T follicular helper cell (primary cell): ENCODE measurements at places on chromosomes 6 and 20.
A peak's percentile ranks its signal among the peaks of the same experiment; 100 is the strongest.

- DNase-seq: no peak
These were observed 39.0 kb downstream of the CAP2 start for GRCh38 chr6:17432356-17432755.

- peak; percentile 59 for DNase-seq
These were observed at the start of gene MYBL2 for GRCh38 chr20:43666376-43667328. Gene MYBL2, plus strand, starts transcription at chr20:43667114. Its CDS starts 170 bp downstream, at chr20:43667284.

DNA sequence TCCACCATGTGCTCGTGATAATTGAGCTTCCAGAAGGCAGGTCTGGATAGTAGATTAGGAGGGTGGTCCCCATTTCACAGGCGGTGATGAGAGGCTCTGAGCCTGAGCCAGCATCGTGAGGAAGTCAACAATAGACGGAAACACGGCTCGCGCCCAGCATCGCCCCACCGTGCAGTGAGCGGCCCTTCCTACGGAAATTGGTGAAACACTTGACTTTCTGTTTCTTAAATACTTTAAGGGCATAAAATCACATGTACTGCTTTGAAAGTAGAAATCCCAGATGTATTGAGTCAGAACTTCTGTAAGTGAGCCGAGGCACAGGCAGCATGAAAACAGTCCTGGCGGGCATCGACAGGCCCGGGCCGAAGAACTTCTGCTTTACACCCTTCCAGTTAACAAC lies 4.3 kb upstream of the KIF25 start:
- no peak for DNase-seq

GRCh38 chr6:125302840-125303511 lies 1.2 kb upstream of the HDDC2 start:
- DNase-seq: no peak

DNA sequence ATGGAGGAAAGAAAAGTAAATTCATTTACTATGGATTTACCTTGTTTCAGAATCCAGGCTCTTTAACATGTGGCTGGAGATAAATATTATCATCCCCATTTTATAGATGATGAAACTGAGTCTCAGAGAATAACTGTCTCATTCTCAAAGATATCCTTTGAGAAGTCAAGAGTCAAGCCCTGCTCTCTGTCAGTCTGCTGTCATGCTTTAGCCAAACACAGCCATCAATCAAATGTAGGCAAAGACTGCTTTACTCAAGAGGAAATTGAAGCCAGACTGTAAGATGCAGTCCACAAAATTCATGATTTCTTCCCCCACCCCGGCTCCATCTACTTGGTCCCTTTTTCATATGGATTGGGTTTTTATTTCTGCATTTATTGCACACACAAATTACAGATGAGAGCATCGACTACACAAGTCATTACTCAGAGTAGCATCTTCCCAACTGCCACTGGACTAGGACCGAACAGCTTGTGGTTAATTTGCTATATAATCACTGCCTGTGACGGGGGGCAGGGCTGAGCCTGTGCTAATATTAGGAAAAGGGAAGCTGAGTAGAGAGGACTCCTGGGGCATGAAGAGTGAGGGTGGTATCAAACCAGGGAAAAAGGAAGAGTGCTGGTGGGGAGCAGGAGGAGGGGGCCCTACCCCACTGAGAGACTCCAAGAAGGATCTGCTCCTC lies 102.7 kb upstream of the TOP1 start:
- no peak for DNase-seq

DNA sequence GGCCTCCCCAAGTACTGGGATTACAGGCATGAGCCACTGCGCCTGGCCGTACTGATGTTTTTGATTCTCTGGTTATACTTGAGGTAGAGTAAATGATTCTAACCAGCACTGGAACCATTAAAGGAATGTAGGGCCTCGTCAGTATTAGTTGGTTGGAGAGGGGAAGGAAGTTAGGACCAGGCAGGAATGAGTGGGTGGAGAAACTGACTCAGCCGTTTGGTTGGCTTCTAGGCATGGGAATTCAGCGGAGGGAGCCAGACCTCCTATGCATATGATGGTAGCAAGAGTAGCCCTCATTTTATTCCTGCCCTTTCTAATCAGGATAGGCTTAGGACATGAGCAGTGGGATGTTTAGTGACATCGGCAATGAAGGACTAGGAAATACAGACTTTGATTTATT lies 19.0 kb upstream of the SERINC3 start:
- DNase-seq: no peak

GRCh38 chr20:47652301-47652700 lies 133.0 kb downstream of the SULF2 start:
- DNase-seq: no peak

- DNase-seq: no peak
These were observed 17.4 kb downstream of the MYLK4 start for GRCh38 chr6:2733324-2733723.

DNA sequence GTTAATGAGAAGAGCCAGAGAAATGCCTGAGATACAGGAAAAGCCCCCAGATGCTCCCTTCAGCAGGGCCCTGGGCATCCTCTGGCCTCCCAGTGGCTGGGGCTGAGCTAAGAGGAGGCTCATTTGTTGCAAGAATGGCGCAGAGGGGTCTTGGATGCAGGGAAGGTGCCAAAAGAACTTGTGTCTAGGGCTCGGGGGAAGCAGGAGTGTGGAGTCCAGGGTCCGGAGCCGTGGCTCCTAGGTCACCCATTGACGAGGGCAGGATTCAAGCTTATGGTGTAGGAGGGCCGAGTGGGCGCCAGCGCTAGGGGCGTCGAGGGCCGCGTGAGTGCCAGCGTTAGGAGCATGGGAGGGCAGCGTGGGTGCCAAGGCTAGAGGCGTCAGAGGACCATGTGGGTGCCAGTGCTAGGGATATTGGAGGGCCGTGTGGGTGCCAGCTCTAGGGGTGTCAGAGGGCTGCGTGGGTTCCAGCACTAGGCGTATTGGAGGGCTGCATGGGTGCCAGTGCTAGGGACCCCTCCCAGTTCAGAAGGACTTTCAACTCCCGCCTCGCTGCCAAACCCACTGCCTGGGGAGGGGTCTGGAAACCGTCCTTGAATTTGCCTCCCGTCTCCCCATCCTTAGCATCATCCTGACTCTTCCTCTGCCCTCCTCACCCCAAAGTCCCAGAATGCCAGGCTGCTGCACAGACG lies 250.5 kb upstream of the AFDN start:
- DNase-seq: no peak

- no peak for DNase-seq
These were observed 161.0 kb downstream of the AIG1 start for GRCh38 chr6:143221698-143222097.

- no peak for DNase-seq
These were observed 105.5 kb downstream of the AGPAT4 start for GRCh38 chr6:161168281-161168891.

- no peak for DNase-seq
These were observed 6.5 kb downstream of the PPP1R18 start for GRCh38 chr6:30679765-30680535.

DNA sequence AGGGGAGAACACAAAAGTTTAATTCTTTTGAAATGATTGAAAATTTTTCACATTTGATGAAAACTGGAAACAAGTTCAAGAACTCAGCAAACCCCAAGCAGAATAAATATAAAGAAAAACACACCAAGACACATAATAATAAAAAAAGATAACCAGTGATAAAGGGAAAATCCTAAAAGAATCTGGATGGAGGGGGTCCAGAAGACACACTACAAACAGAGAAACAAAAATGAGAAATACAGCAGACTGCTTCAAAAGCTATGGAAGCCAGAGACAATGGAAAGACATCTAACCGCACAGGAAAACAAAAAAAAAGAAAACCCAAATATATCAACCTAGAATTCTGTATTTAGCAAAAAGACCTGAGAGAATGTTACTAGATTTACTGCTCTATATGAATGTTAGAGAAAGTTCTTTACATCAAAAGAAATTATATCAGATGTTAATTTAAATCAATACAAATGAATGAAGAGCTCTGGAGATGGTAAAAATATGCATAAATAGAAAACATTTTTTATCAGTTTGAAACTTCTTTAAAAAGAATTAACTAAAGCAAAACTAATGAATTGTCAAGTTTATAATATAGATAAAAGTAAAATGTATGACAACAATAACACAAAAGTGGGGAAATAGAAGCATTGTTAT lies 310.7 kb upstream of the PREP start:
- no peak for DNase-seq

DNA sequence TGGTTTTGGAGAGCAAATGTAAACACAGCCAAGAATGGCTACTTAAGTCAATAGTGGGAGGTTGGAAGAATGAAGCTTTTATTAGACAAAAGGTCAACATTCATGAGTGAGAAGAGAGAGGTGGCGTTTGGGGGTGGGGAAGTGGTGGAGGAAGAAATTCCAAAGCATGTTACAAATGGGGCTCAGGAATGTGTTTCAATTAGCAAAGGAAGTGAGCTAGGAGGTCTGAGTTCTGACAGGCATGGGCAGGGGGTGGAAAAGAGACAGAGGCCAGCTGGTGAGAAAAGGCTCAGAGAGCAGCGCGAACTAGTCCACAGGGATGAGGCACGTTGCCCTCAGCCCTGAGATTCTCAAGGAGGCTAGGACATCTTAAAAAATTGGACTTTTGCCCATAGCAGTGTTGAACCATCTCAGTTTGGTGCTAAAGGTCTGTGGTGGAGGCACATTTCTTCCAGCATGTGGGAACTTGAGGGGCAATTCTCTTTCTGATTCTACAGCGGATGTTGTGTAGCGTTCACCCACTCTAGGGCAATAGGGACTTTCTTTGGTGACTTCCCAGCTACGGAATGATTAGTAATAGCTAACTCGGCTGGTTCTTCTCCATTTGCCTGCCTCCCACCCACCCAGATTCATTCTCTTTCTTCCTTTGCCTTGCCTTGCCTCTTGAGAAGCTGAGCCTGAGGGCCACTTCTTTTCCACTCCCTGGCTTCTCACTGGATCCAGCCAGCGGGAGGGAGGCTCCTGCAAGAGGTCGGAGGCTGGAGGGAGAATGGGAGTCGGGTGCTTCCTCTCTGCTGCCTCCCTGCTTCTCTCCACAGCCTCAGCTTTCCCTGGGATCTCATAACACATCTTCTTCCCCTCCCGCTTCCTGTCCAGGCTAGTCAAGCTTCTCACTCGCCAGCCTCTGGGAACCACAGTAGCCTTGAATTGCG lies 45.1 kb upstream of the NEDD9 start:
- DNase-seq: no peak

DNA sequence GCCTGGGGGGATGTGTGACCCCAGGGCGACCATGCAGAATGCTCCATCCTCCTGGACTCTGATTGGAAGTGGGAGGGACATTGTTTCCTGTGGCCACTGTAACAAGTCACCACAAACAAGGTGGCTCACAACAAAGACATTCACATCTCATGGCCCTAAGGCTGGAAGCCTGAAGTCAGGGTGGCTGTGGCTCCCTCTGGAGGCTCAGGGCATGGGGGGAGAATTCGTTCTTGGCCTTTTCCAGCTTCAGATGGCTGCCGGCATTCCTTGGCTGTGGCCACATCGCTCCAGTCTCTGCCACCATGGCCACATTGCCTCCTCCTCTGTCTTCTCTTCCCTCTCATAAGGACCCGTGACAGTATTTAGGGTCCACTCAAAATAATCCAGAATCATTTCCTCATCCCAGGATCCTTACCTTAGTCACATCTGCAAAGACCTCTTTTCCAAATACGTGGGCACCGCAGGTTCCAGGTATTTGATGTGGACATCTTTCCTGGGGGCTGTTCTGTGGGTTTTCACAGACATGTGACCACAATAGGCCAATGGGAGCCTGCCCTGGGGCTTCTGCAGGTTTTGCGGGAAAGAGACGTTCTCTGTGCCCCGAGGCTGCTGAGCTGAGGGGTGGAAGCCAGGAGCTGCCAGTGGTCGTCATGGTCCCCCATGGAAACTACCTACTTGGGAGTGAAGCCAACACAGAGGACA lies 249.3 kb downstream of the PREX1 start:
- DNase-seq: no peak

GRCh38 chr6:157982563-157983405 lies 1.1 kb downstream of the SYNJ2 start:
- DNase-seq: no peak

GRCh38 chr6:69784595-69785377 lies 12.0 kb downstream of the LMBRD1 start:
- DNase-seq: no peak

- no peak for DNase-seq
These were observed 1.2 kb upstream of the GUCA1A start for GRCh38 chr6:42171813-42172581.

GRCh38 chr6:107330168-107330567 lies 129.2 kb downstream of the PDSS2 start:
- no peak for DNase-seq

DNA sequence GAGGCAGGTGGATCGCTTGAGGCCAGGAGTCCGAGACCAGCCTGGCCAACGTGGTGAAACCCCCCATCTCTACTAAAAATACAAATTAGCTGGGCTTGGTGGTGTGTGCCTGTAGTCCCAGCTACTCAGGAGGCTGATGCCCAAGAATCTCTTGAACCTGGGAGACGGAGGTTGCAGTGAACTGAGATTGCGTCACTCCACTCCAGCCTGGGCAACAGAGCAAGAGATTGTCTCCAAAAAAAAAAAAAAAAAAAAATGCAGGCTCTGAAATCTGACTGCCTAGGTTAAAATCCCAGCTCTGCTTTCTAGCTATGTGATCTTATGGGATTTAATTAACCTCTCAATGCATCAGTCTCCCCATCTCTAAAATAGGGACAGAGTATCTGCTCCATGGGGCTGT lies 3.3 kb upstream of the TMEM217 start:
- DNase-seq: no peak

- DNase-seq: no peak
These were observed 151.7 kb downstream of the TMEM200A start for GRCh38 chr6:130517444-130517931.

GRCh38 chr6:89013438-89013837 lies 50.0 kb upstream of the RNGTT start:
- DNase-seq: no peak

GRCh38 chr6:109170333-109170732 lies 75.0 kb downstream of the CEP57L1 start:
- DNase-seq: no peak

DNA sequence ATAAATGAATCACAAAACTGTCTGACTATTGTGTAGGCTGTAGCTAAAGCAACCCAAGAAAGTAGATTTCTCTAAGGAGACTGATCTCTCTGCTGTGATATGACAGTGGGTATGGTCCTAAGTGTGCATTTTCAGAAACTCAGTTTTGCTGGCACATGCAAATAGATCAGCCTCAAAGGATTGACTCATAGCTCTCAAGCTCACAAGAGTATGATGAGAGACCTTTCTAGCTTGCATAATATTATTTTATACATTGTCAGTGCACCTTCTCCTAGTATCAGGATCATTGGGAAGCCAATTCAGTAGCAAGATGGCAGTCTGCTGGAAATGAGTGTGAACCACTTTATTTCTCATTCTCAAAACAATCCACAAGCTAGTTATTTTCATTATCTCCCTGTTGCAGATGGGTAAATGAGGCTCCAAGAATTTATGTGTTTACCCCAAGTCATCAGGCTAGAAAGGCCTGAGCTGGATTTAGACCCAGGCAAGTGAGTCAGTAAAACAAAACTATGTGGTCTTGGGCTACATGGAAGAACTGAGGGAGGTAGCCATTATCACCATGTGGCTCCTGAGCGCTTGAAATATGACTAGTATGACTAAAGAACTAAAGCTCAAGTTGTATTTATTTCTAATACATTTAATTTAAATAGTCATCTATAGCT lies 27.9 kb upstream of the PLCB4 start:
- no peak for DNase-seq
